GM12892 (cell line): ENCODE measurements at places on chromosomes 4 and X.

DNA sequence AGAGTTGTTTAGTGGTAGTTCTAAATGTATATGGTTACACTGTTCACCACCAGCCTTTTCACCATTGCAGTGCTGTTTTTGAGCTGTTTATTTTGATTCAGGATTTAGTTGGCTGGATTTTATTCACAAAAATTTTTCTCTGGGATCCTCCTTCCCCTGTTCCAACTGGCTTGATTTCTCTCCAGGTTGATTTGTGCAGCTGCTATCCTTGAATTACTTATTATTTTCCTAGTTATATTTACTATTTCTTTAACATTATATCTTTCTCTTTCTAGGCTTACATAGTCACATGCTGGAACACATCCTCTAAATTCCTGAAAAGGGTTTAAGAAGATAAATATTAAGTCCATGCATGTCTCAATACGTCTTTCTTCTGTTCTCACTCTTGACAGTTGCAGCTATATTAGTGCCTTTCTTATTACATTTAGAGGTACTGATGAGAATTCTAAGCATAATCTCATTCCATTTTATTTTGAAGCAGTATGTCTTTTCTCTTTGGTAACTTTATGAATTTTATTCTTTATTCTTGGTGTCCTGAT lies 82.2 kb downstream of the SUPT20HL2 start:
- DNase-seq = no peak

GRCh38 chrX:50447535-50447934 lies 23.1 kb downstream of the DGKK start:
- no peak for DNase-seq

DNA sequence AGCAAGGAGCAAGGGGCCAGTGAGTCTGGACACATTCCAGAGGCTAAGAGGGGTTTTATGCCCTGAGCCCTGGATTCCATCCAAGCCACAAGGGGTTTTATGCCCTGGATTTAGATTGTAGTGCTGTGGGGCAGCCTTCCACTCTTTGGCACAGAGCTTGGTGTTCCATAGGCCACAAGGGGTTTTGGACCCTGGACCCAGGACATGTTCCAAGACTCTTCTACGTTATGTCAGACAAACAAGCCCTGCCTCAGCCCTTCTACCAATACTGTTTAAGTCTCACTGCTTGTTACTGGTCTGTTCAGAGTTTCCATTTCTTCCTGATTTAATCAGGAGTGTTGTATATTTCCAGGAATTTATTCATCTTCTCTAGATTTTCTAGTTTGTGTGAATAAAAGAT lies 12.8 kb upstream of the SCARB2 start:
- no peak for DNase-seq

- DNase-seq = no peak
These were observed 56.5 kb upstream of the PHKA2 start for GRCh38 chrX:19040373-19040772.

DNA sequence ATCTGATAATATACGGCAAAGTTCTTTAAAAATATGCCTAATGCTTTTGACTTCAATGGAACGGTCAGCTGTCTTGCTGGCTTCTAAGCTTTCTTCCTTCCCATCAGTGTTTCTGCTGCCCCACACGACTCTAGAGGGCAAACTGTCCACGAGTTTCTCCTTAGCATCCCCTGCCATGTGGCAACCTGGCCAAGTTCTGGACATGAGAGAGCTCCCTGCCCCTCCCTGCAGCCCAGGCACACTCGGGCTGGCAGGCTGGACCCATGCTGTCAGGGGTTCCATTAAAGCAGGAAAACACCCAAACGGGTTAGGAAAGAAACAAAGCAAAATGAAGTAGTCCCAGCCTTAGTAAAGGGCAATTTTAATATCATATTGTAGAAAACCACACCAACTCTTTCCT lies 38.8 kb downstream of the KDR start:
- DNase-seq = no peak

- DNase-seq = no peak
These were observed 416.6 kb upstream of the MAGEB18 start for GRCh38 chrX:25721564-25721963.

- no peak for DNase-seq
These were observed 436.4 kb downstream of the DMD start for GRCh38 chrX:32774966-32775365.

GRCh38 chrX:103513476-103514108 lies 5.7 kb downstream of the RAB40A start:
- DNase-seq = no peak

DNA sequence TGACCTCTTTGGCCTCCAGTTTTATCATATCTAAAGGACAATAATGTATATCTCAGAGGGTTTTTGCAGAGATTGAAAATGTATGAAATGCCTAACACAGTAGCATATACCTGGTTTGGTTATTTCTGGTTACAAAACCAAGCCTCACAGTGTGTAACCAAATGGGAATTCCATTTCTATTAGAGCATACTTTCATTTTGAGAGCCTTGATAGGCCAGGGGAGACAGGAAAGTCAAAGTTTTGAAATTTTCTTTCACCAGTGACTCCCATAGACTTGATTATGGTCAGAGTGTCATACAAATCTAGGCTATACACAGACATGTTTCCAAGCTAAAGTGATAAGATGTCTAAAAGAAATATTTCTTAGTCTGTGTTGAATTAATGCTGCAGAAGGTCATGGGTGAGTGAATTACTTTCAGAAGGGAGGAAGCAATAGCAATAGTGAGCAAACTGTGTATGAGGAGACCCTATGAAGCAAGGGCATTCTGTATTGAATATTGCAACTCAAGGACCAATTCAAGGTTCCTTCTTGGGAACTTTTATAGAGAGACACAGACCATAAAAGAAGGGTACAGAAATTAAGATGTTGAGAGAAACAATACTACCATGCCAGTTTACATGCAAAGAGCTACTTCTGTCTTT lies 151.1 kb downstream of the PDE5A start:
- DNase-seq = no peak

GRCh38 chrX:110420771-110421499 lies 62.3 kb downstream of the RTL9 start:
- DNase-seq = no peak

- DNase-seq = no peak
These were observed 17.6 kb downstream of the FGFBP1 start for GRCh38 chr4:15920723-15921591.

GRCh38 chr4:176611381-176611780 lies 181.3 kb downstream of the VEGFC start:
- no peak for DNase-seq

DNA sequence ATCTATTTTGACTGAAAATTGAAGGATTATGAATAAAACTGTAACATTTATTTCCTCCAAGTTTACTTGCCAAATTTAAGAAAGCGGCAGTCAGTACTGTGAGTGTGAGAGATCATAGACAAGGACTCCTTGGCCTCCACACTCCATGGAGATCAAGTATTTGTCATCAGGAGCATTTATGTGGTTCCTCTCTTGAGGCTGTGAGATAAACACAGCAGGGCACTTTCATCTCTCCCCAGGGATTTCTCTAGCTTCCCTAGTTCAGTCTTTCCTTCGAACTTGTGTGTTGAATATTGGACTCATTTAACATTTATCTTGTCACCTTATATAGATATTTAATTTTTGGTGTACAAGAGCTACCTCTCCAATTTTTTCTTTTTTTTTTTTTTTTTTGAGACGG lies 40.8 kb downstream of the PDE5A start:
- DNase-seq = no peak

GRCh38 chr4:89598602-89599001 lies 238.4 kb downstream of the SNCA start:
- DNase-seq = no peak

GRCh38 chrX:4265036-4265435 lies 551.6 kb upstream of the PRKX start:
- DNase-seq = no peak

DNA sequence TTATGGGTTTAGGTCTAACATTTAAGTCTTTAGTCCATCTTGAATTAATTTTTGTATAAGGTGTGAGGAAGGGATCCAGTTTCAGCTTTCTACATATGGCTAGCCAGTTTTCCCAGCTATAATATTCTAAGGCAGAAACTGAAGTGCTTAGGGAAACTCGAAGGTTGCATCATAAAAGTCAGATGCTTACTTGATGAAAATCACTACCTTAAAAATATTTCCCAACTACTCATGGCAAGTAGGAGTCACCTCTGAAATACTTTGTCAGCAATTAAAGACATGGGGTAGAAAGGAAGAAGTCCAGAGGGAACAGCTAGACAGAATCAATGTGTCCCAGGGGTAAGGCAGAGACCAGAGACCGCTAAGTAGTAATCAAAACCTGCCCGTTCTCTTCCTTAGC lies 6.3 kb upstream of the AP1S2 start:
- no peak for DNase-seq

DNA sequence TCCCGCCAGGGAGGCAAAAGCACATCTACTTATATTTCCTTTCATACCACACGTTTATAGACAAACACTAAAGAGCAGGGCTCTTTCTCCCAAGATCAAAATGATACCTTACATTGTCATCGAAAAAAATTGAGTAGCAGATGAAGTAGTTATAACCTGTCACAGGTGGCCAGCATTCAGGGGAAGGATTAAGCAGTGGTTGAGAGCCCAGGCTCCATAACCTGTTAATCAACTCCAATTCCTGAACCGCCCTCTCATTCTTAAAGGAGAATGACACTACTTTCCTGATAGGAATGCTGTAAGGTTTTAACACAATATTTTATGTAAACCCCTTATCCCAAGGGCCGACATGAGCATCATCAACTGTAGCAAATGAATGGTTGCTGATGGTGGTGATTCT lies 268.9 kb upstream of the KCNIP4 start:
- no peak for DNase-seq

DNA sequence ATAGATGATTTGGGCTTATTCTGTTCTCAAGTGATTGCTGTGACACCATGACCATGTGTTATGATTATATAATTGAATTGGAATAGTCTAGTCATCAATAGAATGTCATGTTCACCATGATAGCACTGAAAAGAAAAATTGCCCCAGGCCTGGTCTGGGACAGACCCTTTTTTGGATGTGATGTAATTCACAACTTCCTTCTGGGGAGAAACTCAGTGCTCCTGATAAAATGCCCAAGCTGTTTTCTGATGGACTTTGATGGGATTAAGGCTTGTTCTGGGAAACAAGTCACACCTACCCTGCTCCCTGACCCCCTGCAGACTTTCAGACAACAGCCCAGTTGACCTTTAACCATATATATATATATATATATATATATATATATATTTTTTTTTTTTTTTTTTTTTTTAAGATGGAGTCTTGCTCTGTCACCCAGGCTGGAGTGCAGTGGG lies 65.3 kb downstream of the RHOH start:
- no peak for DNase-seq

GRCh38 chr4:146545102-146545501 lies 23.4 kb upstream of the SLC10A7 start:
- DNase-seq = no peak

DNA sequence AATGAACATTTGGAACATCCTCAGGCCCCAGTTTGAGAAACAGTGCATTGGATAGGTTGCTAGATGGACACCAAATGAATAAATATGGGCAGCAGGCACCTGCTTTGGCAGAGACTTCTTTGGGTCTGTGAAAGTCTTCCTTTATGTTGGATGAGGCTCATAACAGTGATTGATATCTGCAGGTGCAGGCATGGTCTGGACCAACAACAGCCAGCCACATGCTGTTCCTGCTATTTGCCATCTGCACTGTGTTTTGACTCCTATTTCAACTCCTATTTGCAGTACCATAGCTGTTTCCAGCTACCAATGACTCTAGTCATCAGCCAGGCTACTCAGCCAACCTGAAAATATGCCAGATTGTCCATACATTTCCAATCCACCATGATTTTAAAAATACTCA lies 60.9 kb downstream of the ANAPC4 start:
- DNase-seq = no peak

GRCh38 chr4:54318904-54319303 lies 89.8 kb downstream of the PDGFRA start:
- DNase-seq = no peak

DNA sequence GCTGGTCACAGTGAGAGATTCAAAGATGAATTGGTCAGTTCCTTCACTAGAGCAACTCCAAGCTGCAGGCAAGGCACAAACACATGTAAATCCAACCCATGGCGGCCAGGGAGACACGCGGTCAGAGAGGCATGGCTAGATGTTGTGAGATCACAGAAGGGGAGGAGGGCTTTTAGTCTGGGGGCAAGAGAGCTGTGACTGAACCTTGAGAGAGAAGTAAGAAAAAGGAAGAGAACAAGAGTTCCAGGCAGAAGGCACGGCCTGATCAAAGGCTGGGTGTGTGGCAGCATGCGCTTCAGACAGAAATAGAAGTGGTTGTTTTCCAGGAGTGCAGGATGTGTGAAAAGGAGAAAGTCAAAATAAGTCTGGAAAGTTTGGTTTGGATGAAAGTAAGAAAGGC lies 15.9 kb downstream of the CCDC149 start:
- no peak for DNase-seq

DNA sequence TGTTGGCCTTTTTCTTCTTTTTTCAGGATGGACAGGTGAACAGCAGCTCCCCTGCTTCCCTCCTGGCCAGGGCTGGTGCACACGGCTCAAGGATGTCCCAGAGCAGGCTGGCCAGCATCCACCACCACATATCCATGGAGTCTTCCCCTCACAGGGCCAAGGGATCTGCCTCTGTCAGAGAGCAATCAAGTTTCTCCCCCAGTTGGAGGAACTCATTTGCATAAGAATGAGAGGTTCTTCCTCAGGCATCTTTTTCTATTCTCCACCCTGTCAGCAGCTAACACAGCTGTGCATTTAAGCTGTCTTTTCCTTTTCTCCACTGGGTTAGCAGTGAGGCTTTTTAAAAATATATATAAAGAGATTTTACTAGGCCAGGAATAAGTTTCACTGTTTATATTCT lies 143.8 kb downstream of the ANAPC10 start:
- DNase-seq = no peak
